Neural progenitor cell (in vitro differentiated cells): ENCODE measurements at places on chromosomes 16 and 17.
A peak's percentile ranks its signal among the peaks of the same experiment; 100 is the strongest.

GRCh38 chr17:28908640-28909167 is 5.8 kb upstream of the DHRS13 start:
- peaks cover 6% of the 10 kb centered on the region for H3K36me3 ChIP-seq
- no peaks in the 10 kb centered on the region for H3K27me3 ChIP-seq
- H3K27ac ChIP-seq = no peak overlapping the region
- H3K4me1 ChIP-seq = no peaks in the 10 kb centered on the region
- DNase-seq = no peak
- no peak overlapping the region for H3K4me3 ChIP-seq

- H3K27ac ChIP-seq = peak overlapping the region; percentile 94
- H3K4me3 ChIP-seq = peak overlapping the region; percentile 18
- no peaks in the 10 kb centered on the region for H3K36me3 ChIP-seq
- peak; percentile 93 for DNase-seq
- peaks cover 47% of the 10 kb centered on the region for H3K4me1 ChIP-seq
- peaks cover 19% of the 10 kb centered on the region for H3K27me3 ChIP-seq
Observed at GRCh38 chr17:59329176-59330052, 2.0 kb upstream of the YPEL2 start.

GRCh38 chr16:30766933-30767284 is 4.8 kb downstream of the RNF40 start:
- DNase-seq = no peak
- H3K36me3 ChIP-seq = peaks cover 14% of the 10 kb centered on the region
- H3K4me3 ChIP-seq = no peak overlapping the region
- H3K4me1 ChIP-seq = peaks cover 10% of the 10 kb centered on the region

GRCh38 chr16:53583401-53583800 is 80.4 kb upstream of the AKTIP start:
- no peak overlapping the region for H3K4me3 ChIP-seq
- H3K27me3 ChIP-seq = no peaks in the 10 kb centered on the region
- H3K4me1 ChIP-seq = no peaks in the 10 kb centered on the region
- no peaks in the 10 kb centered on the region for H3K36me3 ChIP-seq

- peak; percentile 41 for DNase-seq
- H3K27ac ChIP-seq = peak overlapping the region; percentile 34
- no peaks in the 10 kb centered on the region for H3K36me3 ChIP-seq
- H3K4me3 ChIP-seq = no peak overlapping the region
- H3K4me1 ChIP-seq = no peaks in the 10 kb centered on the region
- peaks cover 19% of the 10 kb centered on the region for H3K27me3 ChIP-seq
Observed at GRCh38 chr17:82077617-82078358, 12.2 kb upstream of the DUS1L start.

- peaks cover 26% of the 10 kb centered on the region for H3K4me1 ChIP-seq
- H3K27ac ChIP-seq = no peak within 1 kb of the TSS
- peak within 1 kb of the TSS; percentile 26 for H3K4me3 ChIP-seq
- no peaks in the 10 kb centered on the region for H3K27me3 ChIP-seq
Observed at GRCh38 chr17:19386974-19387920, at the start of gene MFAP4. TSS of gene MFAP4 (minus strand) at chr17:19387190. CDS start at chr17:19387155, 35 bp downstream.

- DNase-seq = no peak
- no peaks in the 10 kb centered on the region for H3K36me3 ChIP-seq
- no peak overlapping the region for H3K4me3 ChIP-seq
- H3K4me1 ChIP-seq = no peaks in the 10 kb centered on the region
Observed at GRCh38 chr16:78407191-78407590, 307.7 kb downstream of the WWOX start.

DNA sequence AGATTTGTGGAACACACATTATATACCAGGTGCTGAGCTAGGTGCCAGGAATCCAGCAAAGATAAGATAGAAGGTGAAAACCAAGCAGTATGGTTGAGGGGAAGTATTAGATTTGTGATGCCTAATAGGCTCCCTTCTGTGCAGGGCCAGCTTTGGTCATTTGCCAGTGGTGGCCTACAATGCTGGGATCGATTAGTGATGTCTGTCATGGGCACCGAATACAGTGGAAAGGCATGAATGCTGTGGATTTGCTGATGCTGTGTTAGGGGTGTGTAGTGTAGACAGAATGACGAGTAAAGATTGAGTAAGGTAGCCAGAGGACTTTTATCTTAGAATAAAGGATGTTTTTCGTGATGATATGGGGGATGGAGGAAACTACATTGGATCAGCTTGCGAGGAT is 48.9 kb downstream of the SNX29 start:
- no peak overlapping the region for H3K4me3 ChIP-seq
- no peaks in the 10 kb centered on the region for H3K4me1 ChIP-seq
- no peak overlapping the region for H3K27ac ChIP-seq
- no peaks in the 10 kb centered on the region for H3K36me3 ChIP-seq

- H3K4me3 ChIP-seq = no peak overlapping the region
- H3K36me3 ChIP-seq = no peaks in the 10 kb centered on the region
- no peaks in the 10 kb centered on the region for H3K27me3 ChIP-seq
- no peak for DNase-seq
Observed at GRCh38 chr16:57013902-57014301, 24.5 kb downstream of the NLRC5 start.

- no peak for DNase-seq
- H3K36me3 ChIP-seq = no peaks in the 10 kb centered on the region
- no peaks in the 10 kb centered on the region for H3K27me3 ChIP-seq
- no peak overlapping the region for H3K4me3 ChIP-seq
- H3K4me1 ChIP-seq = no peaks in the 10 kb centered on the region
- H3K27ac ChIP-seq = no peak overlapping the region
Observed at GRCh38 chr17:67289181-67289876, 44.3 kb upstream of the HELZ start.

GRCh38 chr17:8210761-8211458 is 535 bp upstream of the AURKB start:
- no peaks in the 10 kb centered on the region for H3K27me3 ChIP-seq
- H3K4me1 ChIP-seq = peaks cover 13% of the 10 kb centered on the region
- H3K27ac ChIP-seq = no peak overlapping the region

- H3K4me1 ChIP-seq = peaks cover 10% of the 10 kb centered on the region
- DNase-seq = no peak
- H3K27ac ChIP-seq = no peak overlapping the region
- peaks cover 50% of the 10 kb centered on the region for H3K27me3 ChIP-seq
- no peaks in the 10 kb centered on the region for H3K36me3 ChIP-seq
- no peak overlapping the region for H3K4me3 ChIP-seq
Observed at GRCh38 chr17:81479175-81480071, 33.2 kb downstream of the ACTG1 start.

- no peaks in the 10 kb centered on the region for H3K36me3 ChIP-seq
- no peaks in the 10 kb centered on the region for H3K27me3 ChIP-seq
- no peak overlapping the region for H3K4me3 ChIP-seq
- DNase-seq = no peak
- no peak overlapping the region for H3K27ac ChIP-seq
- H3K4me1 ChIP-seq = no peaks in the 10 kb centered on the region
Observed at GRCh38 chr16:31376705-31377104, 16.4 kb upstream of the ITGAD start.

GRCh38 chr16:4486126-4486893 is 10.1 kb downstream of the HMOX2 start:
- no peak for DNase-seq
- H3K27me3 ChIP-seq = no peaks in the 10 kb centered on the region
- no peaks in the 10 kb centered on the region for H3K36me3 ChIP-seq
- H3K4me3 ChIP-seq = no peak overlapping the region

DNA sequence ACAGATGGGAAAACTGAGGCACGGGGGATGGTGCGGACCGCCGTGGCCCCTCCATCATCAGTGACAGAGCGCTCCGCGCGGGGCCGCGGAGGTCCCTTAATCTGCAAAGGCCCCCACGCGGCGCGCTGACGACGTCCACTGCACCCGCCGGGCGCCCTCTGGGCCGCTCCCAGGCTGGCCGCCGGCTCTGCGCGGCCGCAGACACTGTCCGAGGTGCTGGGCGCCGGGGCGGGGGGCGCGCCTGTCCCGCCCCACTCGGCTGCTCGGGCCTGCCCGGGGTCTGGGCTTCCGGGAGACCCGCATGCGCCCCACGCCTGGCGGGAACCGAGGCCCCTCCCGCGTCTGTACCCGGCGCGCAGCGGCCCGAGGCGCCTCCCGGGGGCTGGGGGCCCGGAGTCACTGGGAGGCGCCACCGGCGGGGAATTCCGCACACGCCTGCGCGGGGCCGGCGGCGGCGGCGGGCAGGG is 550 bp upstream of the RNF213 start:
- H3K36me3 ChIP-seq = no peaks in the 10 kb centered on the region
- DNase-seq = peak; percentile 92
- peak overlapping the region; percentile 60 for H3K4me3 ChIP-seq
- peaks cover 10% of the 10 kb centered on the region for H3K4me1 ChIP-seq

- no peak for DNase-seq
- H3K4me1 ChIP-seq = no peaks in the 10 kb centered on the region
- no peaks in the 10 kb centered on the region for H3K27me3 ChIP-seq
- no peaks in the 10 kb centered on the region for H3K36me3 ChIP-seq
Observed at GRCh38 chr16:20612551-20613480, 36.6 kb upstream of the ACSM2B start.

DNA sequence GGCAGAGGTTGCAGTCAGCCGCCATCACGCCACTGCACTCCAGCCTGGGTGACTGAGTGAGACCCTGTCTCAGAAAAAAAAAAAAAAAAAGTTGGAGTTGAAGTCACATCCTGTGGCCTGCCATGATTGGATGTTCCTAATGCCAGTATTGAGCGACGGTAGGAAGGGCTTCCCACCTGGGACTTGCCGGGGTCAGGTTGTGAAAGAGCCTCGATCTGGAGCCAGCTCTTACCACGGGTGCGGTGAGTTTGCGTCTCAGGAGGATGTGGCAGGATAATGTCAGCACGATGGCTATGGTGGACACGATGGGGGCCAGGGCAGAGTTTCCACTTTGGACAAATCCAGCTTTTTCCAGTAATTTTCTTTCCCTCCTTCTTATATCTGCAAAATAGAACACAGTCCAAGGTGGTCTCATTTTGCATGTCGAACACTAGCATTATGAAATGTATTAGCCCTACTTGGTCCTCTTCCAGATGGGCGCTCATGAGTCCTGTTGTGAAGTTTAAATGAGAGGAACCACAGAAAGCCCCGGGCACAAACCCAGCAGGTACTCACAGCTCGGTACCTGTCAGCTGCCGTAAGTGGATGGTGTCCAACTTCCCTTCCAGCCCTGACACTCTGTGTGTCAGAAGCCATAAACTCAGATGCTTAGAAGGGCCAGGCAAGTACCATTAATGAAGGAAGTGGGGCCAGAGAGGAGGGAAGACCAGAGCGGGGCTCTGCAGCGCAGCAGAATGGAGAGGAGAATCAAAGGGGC is 22.2 kb downstream of the ABCC12 start:
- H3K27ac ChIP-seq = no peak overlapping the region
- no peak for DNase-seq
- peaks cover 6% of the 10 kb centered on the region for H3K4me1 ChIP-seq
- H3K36me3 ChIP-seq = no peaks in the 10 kb centered on the region
- no peak overlapping the region for H3K4me3 ChIP-seq

DNA sequence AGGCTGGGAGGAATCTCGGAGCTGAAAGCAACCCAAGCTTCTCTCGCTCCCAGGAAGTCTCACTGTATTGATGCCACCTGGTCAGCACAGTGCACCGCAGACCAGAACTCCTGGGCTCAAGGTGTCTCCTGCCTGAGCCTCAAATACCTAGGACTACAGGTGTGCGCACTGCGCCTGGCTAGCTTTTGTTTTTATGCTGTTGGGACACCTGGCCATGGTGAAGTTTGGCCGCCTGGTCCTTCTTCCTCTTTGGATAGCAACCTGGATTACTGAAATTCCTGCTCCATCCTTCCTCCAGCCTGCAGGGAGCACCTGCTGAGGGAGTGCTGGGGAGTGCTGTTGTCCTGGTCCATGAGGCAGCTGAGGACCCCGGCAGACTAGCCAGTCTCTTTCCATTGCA is 56.6 kb downstream of the COTL1 start:
- H3K27ac ChIP-seq = no peak overlapping the region
- no peaks in the 10 kb centered on the region for H3K36me3 ChIP-seq
- H3K4me3 ChIP-seq = no peak overlapping the region
- DNase-seq = no peak
- no peaks in the 10 kb centered on the region for H3K27me3 ChIP-seq
